ENCODE measurements at places on chromosomes 6 and 20.

DNA sequence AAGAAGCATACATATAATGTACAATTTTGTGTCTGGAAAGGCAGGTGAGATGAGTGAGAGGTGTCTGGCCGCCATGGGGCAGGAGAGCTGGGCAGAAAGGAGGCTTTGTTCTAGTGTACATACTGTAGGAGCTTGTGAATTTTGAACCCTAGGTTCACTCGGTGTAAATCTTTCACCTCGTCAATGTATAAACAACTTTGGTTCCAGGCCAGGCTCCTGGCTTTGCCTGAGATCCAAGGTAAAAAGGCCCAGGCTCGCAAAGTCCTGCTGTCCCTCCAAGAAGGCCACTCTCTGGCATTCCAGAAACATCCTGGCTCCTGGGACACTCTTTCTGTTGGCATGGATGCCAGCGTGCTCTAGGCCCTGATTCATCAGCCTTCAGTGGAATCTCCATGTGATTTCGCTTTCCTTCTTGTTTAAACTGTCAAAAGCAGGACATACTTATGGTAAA is 7.1 kb upstream of the SLC22A7 start:
- DNase-seq, result no peak

DNA sequence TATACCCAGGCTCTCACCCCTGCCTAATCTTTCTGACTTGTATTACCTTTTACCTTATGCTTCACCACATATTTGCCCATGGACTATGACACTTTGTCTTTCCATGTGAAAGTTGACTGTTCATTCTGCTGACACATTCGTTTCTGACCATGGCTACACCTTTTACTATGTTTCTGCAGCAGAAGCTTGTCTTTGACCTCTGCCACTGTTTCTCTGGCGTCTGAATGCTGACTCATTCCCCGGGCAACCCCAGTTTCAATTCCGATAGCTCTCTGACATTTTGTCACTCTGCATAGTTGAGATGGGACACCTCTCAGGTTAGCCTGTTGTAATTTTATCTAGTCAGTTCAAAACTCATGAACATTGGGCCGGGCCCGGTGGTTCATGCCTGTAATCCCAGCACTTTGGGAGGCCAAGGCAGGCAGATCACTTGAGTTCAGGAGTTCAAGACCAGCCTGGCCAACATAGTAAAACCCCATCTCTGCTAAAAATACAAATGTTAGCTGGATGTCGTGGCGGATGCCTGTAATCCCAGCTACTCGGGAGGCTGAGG is 50.7 kb downstream of the SLC26A8 start:
- DNase-seq, result no peak

DNA sequence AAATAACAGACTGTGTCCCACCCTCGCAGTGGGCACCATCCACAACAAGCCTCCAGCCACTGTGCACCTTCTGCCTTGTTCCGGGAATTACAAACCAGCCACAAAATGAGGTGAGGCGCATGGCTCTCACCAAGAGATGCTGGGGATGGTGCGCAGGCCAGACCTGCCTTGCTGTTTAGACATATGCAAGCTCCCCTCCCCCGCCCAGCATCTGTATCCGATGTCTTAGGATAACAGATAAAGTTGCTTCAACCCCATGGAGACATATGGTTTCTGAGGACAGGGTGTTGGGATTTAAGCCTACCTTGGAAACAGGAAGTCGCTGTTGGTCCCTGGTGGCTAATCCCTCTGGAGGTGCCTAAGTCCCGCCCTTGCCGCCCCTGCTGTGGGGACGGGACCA is 50.4 kb upstream of the MPC1 start:
- DNase-seq, result no peak

DNA sequence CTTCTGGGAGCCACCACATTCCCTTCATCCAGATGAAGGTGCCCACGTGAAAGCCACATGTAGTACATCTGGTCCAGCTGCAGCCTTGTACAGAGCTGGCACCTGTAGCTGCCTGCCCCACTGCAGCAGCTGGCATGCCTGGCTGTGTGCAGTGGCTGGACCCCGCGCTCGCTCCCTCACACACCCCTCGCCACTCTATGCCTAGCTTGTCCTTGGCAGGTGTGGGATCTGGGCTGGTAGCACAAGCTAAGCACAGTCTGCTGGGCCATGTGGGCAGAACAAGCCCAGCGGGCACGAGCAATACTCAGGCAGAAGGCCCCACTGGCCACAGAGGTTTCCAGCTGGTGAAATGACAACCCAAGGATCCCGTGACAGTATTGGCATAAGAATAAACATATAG is 199.4 kb upstream of the PRND start:
- no peak for DNase-seq

GRCh38 chr20:3592931-3593330 is 70.3 kb downstream of the GFRA4 start:
- no peak for DNase-seq
